ENCODE measurements at places on chromosomes 2 and 18. TPM values are rescaled to one million over a fixed set of nuclear protein-coding genes. Genes with fewer than 3 reads are reported as not detected.

- DNase-seq = no peak
Measured at GRCh38 chr2:123597988-123598387, 427.1 kb upstream of the CNTNAP5 start.

ANO7 gene
- total RNA-seq = 1.7 TPM

DNA sequence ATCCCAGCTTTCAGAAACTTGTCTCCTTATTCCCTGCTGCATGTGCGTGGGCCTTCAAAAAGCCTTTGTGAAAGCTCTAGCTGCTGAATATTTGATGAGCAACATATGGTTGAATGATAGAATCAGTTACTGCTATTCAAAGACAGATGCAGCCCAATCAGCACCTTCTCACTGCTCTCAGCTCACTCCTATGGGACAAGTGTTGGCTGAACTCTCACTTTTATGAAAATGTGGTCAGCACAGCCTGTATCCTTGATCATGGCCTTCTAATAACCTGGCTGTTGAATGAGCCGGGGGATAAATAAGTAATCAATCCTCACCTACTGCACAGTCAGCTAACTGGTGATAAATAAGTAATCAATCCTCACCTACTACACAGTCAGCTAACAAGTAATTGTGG is 103.2 kb downstream of the PIEZO2 start:
- no peak for DNase-seq

- no peak for DNase-seq
Measured at GRCh38 chr2:136057023-136057801, 60.7 kb downstream of the CXCR4 start.

Data from mesenteric fat pad (tissue), 1 donor.